ENCODE measurements at places on chromosomes 4 and X.

- no peak for DNase-seq
These were observed 165.3 kb upstream of the FTHL17 start for GRCh38 chrX:31237189-31237588.

- DNase-seq = no peak
These were observed 113.8 kb upstream of the ARSJ start for GRCh38 chr4:114093221-114093715.

DNA sequence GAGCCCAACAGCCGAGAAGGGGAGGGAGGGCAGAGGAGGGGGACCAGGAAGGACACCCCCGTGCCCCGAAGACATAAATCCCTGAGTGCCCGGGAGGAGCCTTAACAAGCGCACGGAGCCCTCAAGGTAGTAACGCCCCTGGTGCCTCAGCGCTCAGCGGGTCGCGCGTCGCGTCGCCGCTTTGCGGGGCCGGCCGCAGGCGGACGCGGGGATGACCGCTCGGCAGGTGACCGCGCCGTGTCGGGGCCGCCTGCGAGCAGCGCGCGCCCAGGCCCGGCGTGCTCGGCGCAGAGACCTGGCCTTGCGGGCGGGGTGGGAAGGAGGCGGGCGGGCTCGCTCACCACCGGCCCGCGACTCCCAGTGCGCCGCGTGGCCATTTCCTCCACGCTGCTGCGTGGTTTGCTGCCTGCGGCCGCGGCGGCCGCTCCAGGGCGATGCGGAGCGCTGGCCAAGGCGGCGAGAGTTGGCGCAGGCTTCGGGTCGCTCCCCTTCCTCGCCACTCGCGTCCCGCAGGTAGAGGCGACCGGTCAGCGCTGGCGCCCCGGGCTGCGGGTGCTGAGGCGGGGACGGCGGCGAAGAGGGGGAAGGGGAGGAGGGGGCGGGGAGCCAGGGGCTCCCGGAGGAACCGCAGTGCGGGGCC, 632 bp downstream of the CCSER1 start:
- DNase-seq = peak; percentile 11

GRCh38 chrX:107454302-107454701, 4.8 kb downstream of the FRMPD3 start:
- peak; percentile 28 for DNase-seq

DNA sequence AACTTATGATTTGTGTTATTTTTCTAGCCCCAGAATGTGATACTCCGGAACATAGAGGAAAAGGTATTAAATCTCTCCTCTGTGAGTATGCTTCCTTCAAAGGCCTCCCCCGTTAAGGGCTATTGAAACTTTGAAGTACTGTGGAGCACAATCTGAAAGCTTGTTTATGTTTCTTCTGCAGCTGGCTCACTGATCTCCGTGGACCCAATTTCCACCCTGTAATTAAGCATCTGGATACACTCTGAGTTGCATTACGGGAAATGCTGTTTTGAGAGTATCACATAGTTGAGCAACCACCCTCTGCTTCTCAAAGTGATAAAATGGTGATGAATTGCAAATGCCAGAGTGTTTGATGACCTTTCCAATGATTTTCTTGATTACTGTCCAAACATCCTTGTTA, 296.8 kb upstream of the PABPC5 start:
- DNase-seq = no peak

DNA sequence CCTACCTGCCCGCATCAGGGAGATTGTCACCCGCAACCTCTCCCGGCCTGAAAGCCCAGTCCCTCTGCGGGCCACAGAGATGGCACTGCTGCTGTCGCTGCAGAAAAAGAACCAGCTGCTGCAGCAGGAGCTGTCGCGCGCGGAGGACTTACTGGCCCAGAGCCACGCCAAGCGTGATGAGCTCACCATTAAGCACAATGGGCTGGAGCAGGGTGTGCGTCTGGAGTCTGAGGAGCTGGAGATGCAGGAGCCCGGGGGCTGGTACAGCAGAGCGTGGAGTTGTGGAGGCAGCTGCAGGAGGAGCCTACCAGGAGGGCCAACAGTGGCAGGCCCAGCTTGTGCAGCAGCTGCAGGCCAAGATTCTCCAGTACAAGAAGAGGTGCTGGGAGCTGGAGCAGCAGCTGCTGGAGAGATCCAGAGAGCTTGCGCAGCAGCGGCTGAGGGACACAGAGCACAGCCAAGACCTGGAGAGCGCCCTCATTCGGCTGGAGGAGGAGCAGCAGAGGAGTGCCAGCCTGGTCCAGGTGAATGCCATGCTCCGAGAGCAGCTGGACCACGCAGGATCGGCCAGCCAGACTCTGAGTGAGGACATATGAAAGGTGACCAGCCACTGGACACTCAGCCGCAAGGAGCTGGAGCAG, 11.3 kb downstream of the SMIM10L2A start:
- no peak for DNase-seq

Data from GM23248 (cell line).